Suppressor macrophage treated with lipopolysaccharide for 4 hours (primary cell): ENCODE measurements at places on chromosomes 16 and 17.

DNA sequence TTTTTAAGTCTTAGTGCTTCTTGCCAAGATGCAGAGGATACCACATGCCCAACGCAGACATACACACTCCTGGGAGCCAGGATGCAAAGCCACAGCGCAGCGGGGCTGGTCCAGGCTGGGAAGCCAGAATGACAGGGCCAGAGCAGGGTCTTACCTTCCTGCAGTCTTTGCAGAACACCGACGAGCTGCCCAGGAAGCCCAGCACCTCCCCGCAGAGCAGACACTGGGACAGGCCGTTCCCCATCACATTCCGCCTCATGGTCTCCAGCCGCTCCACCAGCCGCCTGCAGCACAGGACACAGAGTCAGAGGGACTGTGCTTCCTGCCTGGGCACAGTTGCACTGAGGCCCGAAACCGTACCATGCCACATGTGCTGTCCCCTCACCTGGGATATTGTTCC, 33.3 kb downstream of the RPH3AL start:
- DNase-seq, result no peak

GRCh38 chr17:69499318-69499717, 84.8 kb downstream of the MAP2K6 start:
- DNase-seq, result no peak

- no peak for DNase-seq
These were observed 2.1 kb upstream of the CDK5RAP3 start for GRCh38 chr17:47968836-47969235.

DNA sequence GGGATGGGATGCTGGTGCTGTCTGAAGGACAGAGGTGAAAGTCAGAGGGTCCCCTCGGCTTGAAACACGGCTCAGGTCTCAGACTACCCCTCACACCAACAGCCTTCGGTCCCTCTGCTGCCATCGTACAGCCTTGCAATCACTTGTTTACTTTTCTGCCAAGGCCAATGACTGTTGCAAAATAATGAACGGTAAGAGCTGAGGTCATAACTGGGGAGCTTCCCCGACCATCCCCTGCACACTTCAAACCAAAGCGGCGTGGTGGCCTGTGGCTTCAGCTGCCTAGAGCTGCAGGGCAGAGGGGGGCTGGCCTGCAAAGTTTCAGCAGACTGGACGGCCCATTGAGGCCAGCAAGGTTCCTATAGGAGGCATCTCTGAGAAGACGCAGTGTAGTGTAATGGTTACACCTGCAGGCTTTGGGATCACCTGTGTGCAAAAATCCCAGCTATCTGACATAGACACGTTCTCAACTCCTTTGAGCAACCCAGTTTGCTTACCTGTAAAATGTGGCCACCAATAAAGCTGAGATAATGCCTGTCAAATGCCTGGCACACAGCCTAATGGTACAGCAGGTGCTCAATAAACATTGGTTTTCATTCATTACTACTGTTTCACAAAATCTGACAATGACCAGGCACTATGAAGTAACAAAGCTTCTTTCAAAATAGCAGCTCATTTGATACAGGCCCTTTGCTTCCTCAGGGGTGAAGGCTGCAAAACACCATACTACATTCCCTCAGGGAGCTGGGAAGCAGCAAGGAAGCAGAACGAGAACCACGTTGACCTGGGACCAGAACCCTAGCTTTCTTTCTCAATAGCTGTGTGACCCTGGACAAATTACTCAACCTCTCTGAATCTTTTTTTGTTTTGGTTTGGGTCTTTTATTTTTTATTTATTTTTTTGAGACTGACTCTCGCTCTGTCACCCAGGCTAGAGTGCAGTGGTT, 5.0 kb downstream of the PAM16 start:
- peak; percentile 41 for DNase-seq

DNA sequence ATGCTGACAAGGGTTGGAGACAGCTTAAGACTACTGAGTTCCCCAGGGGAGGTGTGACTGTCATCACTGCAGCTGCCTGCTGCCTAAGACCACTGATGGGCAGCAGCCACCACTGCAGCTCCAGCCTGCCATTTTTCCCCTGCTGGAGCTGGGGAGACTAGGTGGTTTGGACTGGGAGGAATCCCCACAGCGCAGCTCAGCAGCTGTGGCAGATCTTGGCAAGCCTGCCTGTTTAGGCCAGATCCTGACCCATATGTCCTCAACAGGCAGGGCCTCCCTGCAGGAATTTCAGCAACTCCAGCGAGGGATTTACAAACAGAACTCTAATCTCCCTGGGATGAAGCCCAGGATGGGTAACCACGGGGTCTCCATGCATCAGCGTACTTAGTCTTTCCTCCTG, 356.4 kb upstream of the TOM1L1 start:
- no peak for DNase-seq

GRCh38 chr16:11260596-11260966, 4.6 kb upstream of the SOCS1 start:
- no peak for DNase-seq

- DNase-seq, result no peak
These were observed 67.5 kb downstream of the SEC14L1 start for GRCh38 chr17:77208217-77208808.

- peak; percentile 29 for DNase-seq
These were observed 641 bp upstream of the CBX2 start for GRCh38 chr17:79777120-79777893.

GRCh38 chr17:75237100-75238014, 24.0 kb downstream of the GGA3 start:
- no peak for DNase-seq

- DNase-seq, result peak; percentile 75
These were observed 10.9 kb downstream of the COPZ2 start for GRCh38 chr17:48026502-48027321.

DNA sequence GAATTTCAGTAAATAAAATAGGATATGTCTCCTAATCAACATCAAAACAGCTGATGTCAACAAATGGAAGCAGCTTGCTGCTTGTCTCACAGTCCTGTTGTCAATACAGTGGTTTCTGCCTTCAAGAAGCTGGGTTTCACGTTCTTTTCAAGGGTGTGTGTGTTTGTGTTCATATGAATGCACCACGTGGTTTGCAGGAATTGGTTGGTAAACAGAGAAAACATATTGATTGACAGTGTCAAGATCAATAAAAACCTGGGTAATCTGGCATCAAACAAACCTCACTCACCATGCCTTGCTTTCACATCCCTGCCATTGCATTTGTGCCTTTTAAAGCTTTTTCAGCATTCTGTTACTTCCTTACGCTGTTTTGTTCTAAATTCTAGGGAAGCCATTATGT, 585.7 kb upstream of the CA10 start:
- DNase-seq, result no peak

DNA sequence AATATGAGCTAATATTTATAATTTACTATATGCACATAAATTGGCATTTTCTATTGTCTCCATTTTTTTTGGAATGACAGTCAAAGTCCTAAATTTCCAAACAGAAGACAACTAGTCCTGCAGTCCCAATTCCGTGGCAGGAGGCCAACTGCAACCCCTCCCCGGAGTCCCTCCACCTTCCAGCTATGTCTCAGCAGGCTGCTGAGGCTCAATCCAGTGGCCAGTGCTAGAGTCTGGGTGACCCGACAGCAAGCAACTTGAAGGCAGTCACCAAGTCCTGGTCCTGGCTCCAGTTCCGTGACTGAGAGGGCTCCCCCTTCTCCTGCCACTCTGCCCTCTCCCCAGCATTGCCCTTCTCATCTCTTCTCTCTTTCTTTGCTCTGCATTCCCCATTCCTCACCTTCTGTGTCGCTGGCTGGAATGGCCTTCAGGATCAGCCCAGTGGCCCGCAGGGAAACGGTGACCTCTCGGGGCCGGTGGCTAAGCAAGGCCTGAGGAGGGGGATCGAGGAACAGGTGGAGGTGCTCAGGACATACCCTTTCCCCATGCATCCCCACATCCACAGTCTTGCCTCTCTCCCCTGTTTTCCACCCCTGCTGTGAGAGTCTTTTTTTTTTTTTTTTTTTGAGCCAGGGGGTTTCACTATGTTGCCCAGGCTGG, 22.4 kb upstream of the MFSD6L start:
- no peak for DNase-seq

- DNase-seq, result no peak
These were observed 160.1 kb upstream of the CDC42EP4 start for GRCh38 chr17:73471924-73472323.
